ENCODE measurements at places on chromosomes 7 and 10.

DNA sequence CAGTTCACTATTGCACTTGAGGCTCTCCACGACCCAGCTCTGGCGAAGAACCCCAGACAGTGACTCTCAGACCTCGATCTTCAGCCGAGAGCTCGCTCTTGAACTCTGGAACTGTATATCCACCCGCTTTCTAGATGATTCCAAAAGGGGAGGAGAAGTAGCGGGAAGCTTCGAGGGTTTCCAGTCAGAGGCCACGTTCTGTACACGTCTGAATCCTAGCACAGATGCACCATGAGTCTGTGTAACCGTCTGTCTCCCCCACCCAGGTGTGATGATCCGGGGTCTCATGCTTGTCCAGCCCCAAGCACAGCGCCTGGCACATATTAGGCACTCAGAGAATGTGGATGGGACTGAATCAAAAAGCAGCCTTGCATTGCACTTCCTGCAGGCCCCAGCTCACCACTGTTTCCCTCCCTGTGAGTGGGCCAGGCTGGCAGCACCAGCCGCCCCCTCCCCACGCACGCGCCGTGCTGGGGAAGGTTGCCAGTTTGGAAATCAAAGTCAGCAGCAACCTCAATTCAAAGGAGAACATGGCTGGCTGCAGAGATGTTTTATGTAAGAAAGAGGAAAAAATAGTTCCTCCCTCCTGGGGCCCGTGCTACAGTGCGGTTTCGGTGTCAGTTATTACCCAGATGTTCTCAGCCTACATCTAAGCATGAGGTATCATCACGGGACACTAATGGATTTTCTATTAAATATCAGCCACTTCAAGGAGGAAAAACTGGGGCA is 5.7 kb downstream of the GRID2IP start:
- DNase-seq, result peak; percentile 29

DNA sequence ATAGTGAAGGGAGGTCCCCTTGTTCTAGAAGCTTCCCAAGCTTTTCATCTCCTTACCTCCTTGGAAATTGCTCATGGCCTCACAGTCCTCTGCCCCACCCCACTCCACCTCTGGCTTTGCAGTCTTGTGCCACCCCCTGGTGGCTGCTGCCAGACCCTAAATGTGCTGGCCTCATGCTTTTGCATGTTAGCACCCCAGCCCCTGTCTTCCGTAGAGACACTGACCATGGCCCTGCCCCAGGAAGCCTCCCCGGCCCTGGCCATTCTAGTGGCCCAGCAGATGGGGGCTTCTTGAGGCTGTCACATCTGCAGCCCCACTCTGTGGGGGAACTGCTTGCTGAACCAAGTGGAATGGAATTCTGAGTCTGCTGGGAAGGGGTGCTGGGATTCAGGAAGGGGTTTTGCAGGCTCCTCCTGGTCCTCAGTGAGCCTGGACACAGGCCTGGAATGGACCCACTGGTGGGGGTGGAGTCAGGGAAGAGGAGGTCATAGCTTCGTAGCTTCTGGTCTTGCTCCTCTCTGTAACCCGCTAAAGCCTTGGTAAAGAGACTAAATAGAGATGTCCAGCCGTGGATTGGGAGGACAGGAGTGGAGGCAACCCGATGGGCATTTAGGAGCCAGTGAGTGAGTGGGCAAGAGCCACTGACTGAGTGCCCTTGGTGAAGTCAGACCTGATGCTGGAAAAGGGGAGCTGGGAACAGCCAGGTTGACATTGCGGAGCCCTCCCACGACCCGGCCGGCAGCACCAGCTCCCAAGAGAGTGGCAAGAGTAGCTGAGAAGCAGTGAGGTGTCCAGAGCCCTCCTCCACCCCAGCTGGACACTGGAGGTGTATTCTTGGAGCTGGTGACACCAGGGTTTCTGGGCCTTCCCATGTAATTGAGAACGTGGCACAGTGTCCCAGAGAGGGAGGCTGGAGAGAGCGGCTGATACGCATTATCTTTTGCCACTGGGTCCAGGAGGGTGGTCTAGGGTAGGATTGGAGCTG is 20.9 kb downstream of the RAMP3 start:
- DNase-seq, result no peak

- no peak for DNase-seq
Observed at GRCh38 chr7:131858611-131859010, 302.2 kb upstream of the PODXL start.

- peak; percentile 19 for DNase-seq
Observed at GRCh38 chr10:11610826-11611247, 613 bp downstream of the USP6NL start.

Measured in central memory CD4-positive, alpha-beta T cell (primary cell).